ENCODE measurements at places on chromosomes 16 and 17. TPM values are rescaled to one million over a fixed set of nuclear protein-coding genes. Genes with fewer than 3 reads are reported as not detected.

Gene SLC4A1
- not detected for total RNA-seq

Gene ZNF689
- 14.0 TPM for total RNA-seq

Gene ZFP3
- 2.5 TPM for total RNA-seq

Gene MT1A
- total RNA-seq = not detected

- no peaks in the 10 kb centered on the region for H3K36me3 ChIP-seq
- H3K4me3 ChIP-seq = no peak overlapping the region
- H3K4me1 ChIP-seq = peaks cover 14% of the 10 kb centered on the region
These were observed 7.2 kb upstream of the RAB37 start for GRCh38 chr17:74729866-74730265.

- peaks cover 53% of the 10 kb centered on the region for H3K4me1 ChIP-seq
- H3K27me3 ChIP-seq = no peaks in the 10 kb centered on the region
- H3K4me3 ChIP-seq = no peak overlapping the region
- H3K36me3 ChIP-seq = no peaks in the 10 kb centered on the region
These were observed 4.6 kb downstream of the CCDC102A start for GRCh38 chr16:57531635-57532265.

- H3K36me3 ChIP-seq = no peaks in the 10 kb centered on the region
- H3K4me3 ChIP-seq = no peak overlapping the region
- no peak overlapping the region for H3K27ac ChIP-seq
These were observed 828.3 kb upstream of the EEF2KMT start for GRCh38 chr16:5925850-5926249.
